ENCODE measurements at places on chromosomes 12 and 14. TPM values are rescaled to one million over a fixed set of nuclear protein-coding genes. Genes with fewer than 3 reads are reported as not detected.

- no peaks in the 10 kb centered on the region for H3K4me1 ChIP-seq
- H3K36me3 ChIP-seq, result 0 out of 2 replicates have a peak, but pooled peaks cover 6% of the 10 kb centered on the region
Measured at GRCh38 chr14:75705014-75705413, 44.0 kb downstream of the TTLL5 start.

DNA sequence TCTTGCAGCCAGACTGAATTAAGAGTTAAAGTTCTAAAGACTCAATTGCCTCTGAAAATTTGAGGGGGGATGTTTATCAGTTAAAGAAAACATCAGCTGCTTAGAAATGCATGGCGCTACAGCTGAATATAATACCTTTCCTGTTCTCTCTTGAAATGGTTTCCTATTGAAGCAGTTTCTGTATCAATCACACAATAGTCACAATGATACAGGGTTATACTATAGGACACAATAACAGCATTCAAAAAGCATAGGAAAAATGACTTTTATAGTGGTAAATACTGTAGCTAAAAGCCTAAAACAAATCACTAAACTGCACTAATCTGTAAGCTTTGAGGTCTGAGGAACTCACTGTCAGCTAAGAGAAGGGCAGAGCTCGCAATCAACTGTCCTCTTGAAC, 15.2 kb downstream of the MDGA2 start:
- no peaks in the 10 kb centered on the region for H3K27me3 ChIP-seq
- H3K4me3 ChIP-seq, result no peak overlapping the region
- H3K27ac ChIP-seq, result no peak overlapping the region
- no peaks in the 10 kb centered on the region for H3K4me1 ChIP-seq
- H3K36me3 ChIP-seq, result no peaks in the 10 kb centered on the region

DNA sequence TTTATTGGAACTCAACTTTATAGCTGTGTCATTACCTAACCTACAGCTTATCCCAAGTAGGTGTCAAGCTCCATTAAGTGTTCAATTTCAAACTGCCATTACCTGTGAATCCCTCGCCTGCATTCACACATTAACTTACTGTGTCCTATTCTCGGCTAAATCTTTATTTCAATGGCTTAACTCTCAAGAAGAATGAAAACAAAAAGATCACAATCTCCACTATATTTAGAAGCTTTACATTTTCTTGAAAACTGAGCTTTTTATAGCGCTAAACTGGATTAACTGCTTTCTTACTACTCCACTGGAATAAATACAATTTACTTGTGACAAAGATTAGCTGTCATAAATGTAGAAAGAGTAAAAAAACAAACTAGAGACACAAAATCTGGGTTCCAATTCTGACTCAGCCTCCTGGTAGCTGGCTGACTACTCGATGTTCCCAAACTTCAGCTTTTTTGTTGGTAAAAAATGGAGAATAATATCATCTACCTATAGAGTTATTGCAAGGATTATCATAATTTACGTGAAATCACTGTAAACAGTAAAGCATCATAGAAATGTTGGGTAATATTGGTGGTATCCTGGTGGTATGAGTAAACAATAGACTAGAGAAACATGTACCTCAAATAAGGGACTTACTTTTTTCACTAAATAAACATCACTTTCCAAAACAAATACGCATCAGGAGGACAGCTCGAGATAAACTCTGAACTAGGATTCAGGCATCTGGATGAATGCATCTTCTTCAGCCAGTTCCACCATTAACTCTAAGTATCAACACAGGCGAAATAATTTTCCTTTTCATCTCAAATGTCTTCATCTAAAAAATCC, 1.7 kb downstream of the RALGAPA1 start:
- peak overlapping the region; percentile 96 for H3K4me3 ChIP-seq
- DNase-seq, result no peak
- H3K4me1 ChIP-seq, result peaks cover 30% of the 10 kb centered on the region
- no peaks in the 10 kb centered on the region for H3K36me3 ChIP-seq

- H3K36me3 ChIP-seq, result no peaks in the 10 kb centered on the region
- peak overlapping the region; percentile 60 for H3K4me3 ChIP-seq
- H3K27me3 ChIP-seq, result no peaks in the 10 kb centered on the region
- no peak for DNase-seq
- peaks cover 33% of the 10 kb centered on the region for H3K4me1 ChIP-seq
Measured at GRCh38 chr12:131862600-131862993, 31.8 kb upstream of the ULK1 start.

Gene C3AR1
- total RNA-seq, result 0.92 TPM

Gene DNAJC22
- total RNA-seq, result 2.3 TPM
